Stimulated activated CD4-positive, alpha-beta T cell treated with anti-CD3 and anti-CD28 coated beads, Interleukin-1b, Interleukin-23, amount 100 ng/mL, for 1 hour (primary cell): ENCODE measurements at places on chromosomes 6 and 20.

DNA sequence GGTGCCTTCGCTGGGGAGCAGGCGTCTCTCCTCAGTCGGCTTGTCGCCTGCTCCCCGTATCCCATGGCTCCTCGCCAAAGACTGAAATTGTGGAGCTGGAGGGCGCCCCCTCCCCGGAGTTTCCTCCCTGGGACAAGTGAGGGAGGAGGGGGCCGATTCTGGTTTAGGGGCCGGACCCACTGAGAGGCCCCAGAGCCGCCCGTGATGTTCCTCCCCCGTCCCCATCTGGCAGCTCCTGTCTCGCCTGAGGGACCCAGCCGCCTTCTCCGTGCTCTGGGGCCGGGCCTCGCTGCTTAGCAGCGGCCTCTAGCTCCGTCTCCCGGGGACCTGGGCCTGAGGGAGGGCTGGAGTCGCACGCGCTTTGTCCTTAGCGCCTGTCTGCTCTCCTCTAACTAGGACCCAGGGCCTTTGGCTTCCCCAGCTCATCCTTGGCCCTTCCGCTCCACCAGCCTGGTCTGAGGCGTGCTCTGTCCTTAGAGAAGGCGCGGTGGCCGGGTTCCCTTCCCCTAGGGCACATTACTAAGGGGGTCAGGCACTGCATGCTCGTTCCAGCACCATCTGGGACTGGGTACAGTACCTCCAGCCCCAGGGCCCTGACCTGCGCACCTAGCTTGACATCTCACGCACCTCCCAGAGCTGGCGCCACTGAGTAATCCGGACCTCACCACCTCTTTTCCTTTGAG is 29.7 kb downstream of the SLC12A5 start:
- DNase-seq = no peak

DNA sequence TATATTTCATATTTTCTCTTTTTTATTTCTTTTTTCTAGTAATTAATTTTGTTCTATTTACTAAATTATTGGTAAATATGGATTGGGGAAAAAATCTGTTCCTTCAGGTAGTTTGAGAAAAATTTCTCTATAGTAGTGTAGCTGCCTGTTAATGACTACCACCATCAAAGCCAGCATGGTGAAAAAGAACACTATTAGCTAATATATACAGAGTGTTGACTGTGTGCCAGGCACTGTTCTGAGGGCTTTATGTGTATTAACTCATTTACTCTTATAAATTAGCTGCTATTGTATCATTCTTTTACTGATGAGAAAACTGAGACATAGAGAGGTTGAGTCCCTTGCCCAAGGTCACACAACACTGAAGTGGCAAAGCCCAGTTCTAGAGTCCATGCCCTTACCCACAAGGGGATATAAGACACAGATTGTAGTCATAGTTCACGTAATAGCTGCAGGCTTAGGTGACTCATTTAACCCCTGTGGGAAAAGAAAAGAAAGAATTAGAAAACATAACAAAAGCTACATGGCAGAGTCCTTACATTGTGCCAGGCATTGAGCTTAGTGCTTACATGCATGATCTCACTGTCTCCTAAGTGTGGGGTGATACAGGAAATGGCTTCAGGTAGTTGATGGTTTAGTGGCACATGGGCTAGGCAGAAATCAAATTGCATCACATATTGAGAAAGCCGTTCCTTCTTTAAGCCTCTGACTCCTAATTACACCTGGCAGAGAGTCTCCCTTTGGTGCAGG is 12.2 kb upstream of the AKIRIN2 start:
- DNase-seq = no peak

DNA sequence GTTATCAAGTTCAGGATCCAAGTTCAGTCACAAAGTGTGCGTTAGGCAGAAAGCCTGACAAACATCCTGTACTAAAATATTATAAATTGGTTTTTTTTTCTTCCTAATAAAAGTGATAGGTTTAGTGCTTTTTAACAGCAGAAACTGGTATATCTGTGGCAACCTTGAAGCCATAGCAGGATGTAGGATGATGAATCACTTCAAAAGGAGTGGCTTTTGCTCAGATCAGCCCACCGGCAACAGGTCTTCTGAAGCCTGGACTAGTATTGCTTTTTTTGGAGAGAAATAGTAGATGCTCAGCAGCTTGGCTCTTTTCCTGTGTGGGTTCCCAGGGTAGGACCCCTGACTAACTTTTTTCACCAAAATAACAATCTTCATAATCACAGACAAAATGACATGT is 190.8 kb downstream of the EPM2A start:
- no peak for DNase-seq

GRCh38 chr6:10883312-10884244 is 1.7 kb upstream of the GCM2 start:
- DNase-seq = no peak

GRCh38 chr6:107357031-107357430 is 102.3 kb downstream of the PDSS2 start:
- no peak for DNase-seq

DNA sequence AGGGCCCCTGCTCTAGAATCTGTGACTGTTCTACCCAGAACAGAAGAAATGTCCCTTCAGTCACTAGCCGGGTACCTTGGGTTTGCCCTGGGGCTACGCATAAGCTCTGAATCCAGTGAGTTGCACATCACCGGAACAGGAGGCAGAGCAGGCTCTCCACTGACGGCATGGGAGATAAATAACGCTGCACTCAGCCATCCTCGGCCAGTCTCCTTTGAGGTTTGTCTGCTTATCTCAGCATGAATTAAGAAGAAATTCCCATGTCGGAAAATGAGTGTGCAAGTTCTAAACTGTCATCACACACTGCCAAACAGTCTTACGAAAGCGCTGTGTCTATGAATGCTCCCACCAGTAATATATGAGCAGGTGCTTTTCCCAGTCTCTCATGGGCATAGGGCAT is 90.8 kb downstream of the FAM50B start:
- no peak for DNase-seq

DNA sequence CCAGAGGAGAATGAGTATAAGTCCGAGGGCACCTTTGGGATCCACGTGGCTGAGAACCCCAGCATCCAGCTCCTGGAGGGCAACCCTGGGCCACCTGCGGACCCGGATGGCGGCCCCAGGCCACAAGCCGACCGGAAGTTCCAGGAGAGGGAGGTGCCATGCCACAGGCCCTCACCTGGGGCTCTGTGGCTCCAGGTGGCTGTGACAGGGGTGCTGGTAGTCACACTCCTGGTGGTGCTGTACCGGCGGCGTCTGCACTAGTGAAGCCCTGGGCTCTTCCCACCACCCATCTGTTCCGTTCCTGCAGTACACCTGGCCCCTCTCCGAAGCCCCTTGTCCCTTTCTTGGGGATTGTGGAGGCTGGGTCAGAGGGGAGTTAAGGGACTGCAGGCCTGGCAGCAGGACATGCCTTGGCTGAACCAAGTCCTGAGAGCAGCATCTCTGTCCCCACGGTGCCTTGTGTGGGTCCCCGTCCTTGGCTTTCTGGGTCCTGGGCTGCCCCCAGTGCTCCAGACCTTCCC is 19.3 kb downstream of the MAVS start:
- DNase-seq = no peak

DNA sequence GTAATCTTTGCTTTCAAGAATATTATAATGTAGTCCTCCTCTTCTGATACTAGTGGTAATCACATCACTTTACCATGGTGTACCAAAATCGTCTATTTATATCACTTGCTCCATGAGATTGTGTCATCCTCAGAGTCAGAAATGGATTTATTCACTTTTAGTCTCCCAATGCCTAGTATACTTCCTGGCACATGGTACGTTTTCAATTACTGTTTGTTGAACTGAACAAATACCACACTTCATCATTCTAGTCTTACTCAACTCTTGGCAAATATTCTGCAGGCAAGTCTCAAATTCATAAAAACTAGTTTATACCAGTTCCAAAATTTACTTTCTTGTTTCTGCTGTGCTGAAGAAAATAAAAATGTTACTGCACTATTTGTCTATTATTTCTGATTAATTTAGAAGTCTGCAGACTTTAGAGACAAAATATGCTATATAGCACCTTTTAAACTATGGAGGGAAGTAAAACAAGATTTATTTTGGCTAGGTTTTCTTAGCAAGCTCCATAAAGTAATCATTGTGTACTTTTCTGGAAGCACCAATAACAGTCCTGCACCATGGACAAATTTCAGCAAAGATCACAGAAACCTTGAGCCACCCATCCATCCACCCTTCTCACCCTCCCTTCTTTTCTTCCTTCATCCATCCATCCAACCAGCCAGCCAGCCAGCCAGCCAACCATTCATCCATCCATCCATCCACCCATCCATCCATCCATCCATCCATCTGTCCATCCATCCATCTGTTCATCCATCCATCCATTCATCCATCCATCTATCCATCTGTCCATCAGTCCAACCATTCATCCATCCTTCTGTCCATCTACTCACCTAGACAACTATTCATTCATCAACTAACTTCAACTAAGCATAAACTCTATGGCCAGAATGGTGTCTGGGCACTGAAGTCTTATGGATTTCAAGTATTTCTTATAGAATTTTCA is 102.1 kb upstream of the STMND1 start:
- DNase-seq = no peak

GRCh38 chr6:103672169-103672568 is 1187.5 kb downstream of the HACE1 start:
- no peak for DNase-seq

DNA sequence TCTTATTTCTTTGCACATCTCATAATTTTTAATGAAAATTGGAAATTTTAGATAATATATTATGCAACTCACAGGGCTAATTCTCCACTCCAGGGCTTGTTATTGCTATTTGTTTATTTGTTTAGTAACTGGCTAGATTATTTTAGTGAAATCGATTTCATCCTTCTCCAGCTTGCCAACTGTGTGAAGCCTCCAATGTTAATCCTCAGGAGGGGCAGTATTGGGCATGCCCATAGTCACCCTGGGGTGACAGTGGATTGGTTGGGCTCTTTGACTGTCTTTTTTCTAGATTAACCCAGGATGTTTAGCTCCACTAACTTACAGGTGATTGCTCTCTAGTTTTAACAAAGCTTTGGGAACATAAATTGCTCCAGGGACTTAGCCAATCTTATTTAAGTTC is 450.1 kb downstream of the BMP2 start:
- DNase-seq = no peak

DNA sequence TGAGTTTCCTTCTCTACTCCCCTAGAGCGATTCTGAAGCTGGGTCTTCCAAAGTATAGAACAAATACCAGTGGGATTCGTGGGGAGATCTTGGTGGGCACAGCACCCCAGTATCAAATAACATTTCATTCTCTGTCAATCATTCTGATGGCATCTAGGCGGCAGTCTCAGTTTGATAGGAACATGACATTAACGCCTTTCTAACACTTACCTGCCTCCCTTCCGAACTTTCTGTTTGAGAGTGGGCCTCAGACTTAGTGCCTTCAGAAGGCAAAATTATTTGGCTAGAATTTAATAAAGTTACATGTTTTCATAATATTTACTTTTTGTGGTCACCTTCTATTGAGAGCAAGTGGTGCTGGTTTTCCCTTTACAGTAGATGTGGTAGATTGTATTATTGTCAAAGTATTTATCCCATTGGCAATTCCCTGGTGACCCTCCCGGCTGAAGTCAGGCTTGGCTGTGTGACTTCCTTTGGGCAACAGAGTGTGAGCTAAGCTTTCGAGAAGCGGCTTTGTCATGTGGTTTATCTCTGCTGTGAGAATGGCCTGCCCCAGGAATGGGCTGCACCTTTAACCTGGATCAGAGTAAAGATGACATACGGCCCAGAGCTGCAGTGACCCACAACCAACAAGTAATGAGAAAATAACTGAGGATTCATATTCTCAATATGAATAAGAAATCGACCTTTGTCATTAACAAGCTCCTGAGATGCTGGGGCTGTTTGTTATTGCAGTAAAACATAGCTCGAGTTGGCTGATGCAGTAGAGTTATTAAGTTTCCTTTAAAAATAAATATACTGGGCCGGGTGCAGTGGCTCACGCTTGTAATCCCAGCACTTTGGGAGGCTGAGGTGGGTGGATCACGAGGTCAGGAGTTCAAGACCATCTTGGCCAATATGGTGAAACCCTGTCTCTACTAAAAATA is 45.2 kb upstream of the PTPN1 start:
- no peak for DNase-seq

DNA sequence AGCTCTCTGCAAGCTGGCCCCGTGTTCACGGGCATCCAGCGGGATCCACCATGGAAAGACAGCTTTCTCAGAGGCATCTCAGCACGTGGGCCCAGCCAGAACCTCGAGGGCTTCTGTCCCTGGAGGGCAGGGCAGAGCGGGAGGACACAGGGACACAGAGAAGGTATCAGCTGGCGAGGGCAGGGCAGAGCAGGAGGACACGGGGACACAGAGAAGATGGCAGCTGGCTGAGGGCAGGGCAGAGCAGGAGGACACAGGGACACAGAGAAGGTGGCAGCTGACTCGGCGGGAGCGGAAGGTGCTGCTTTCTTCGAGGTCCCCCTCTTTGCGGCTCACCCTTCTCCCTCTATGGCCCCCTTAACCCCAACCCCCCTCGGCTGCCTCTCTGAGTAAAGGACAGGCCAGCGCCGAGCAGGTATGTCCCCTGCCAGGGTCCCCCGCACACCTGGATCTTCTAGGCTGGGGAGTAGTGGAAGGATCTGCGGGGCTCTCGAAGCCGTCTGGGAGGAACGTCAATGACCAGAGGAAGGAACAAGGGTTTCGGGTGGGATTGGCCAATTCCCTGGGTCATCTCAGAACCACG is 28.9 kb upstream of the BHLHE23 start:
- no peak for DNase-seq

DNA sequence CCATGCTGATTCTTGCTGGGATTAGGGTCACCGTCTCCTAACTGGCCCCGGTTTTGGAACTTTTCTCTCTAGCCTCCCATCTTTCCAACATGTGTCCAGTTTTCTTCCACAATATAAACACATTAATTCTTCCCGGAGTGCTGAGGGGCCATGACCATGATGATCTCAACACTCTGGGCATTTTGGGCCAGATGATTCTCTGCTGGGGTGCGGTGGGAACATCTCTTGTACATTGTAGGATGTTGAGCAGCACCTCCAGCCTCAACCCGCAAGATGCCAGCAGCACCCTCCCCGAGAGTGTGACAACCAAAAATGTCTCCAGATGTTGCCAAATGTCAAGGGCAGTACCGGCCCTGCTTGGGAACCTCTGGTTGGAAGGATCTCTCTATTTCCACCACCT is 164.8 kb downstream of the TFAP2C start:
- no peak for DNase-seq

GRCh38 chr20:44807684-44808056 is 2.7 kb downstream of the RIMS4 start:
- no peak for DNase-seq

GRCh38 chr20:53582574-53583351 is 10.9 kb downstream of the ZNF217 start:
- no peak for DNase-seq

DNA sequence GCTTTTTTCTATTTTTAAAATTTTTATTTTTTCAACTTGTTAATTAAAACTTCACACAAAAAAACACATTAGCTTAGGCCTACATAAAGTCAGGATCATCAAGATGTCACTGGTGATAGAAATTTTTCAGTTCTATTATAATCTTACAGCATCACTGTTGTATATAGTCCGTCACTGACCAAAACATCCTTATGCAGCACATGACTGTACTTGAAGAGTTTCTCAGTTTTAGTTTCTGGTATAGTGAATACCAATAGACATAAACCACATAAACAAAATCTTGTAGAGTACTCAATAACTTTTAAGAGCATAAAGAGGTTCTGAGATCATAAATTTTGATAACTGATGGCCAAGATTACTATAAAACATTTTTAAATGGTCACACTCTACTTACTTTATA is 71.8 kb downstream of the ASCC3 start:
- no peak for DNase-seq

GRCh38 chr6:166307082-166308032 is 835 bp downstream of the PRR18 start:
- DNase-seq = no peak
